ENCODE measurements at places on chromosomes 1 and 21. TPM values are rescaled to one million over a fixed set of nuclear protein-coding genes. Genes with fewer than 3 reads are reported as not detected.

- H3K27me3 ChIP-seq, result no peaks in the 10 kb centered on the region
- no peak overlapping the region for H3K27ac ChIP-seq
- H3K4me3 ChIP-seq, result no peak overlapping the region
- peaks cover 4% of the 10 kb centered on the region for H3K36me3 ChIP-seq
- no peaks in the 10 kb centered on the region for H3K4me1 ChIP-seq
- DNase-seq, result no peak
Measured at GRCh38 chr21:27555996-27556395, 589.1 kb upstream of the ADAMTS5 start.

- H3K27me3 ChIP-seq, result peaks cover 18% of the 10 kb centered on the region
- no peak overlapping the region for H3K4me3 ChIP-seq
- H3K4me1 ChIP-seq, result peaks cover 6% of the 10 kb centered on the region
- no peak for DNase-seq
- H3K27ac ChIP-seq, result no peak overlapping the region
- no peaks in the 10 kb centered on the region for H3K36me3 ChIP-seq
Measured at GRCh38 chr1:175530183-175530582, 213.2 kb downstream of the TNR start.

- H3K27me3 ChIP-seq, result no peaks in the 10 kb centered on the region
- no peaks in the 10 kb centered on the region for H3K36me3 ChIP-seq
- peaks cover 19% of the 10 kb centered on the region for H3K4me1 ChIP-seq
- no peak overlapping the region for H3K4me3 ChIP-seq
Measured at GRCh38 chr1:13930151-13930550, 230.2 kb downstream of the PRDM2 start.

GRCh38 chr1:55353707-55354620 is 138.8 kb upstream of the USP24 start:
- peak; percentile 26 for DNase-seq
- H3K4me3 ChIP-seq, result no peak overlapping the region
- H3K27me3 ChIP-seq, result no peaks in the 10 kb centered on the region
- H3K4me1 ChIP-seq, result no peaks in the 10 kb centered on the region
- H3K36me3 ChIP-seq, result no peaks in the 10 kb centered on the region

DNA sequence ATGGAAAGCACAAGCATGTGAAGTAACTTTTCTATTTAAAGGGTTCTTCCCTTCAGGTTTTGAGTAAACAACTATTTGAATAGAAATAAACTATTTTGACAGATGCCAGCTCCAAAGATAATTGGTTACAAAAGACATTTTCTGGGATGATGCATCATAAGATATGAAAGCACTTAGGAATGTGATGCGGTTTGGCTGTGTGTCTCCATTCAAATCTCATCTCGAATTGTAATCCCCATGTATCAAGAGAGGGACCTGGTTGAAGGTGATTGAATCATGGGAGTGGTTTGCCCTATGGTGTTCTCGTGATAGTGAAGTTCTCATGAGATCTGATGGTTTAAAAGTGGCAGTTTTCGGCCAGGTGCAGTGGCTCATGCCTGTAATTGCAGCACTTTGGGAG is 6.4 kb downstream of the DISP1 start:
- H3K4me1 ChIP-seq, result peaks cover 31% of the 10 kb centered on the region
- no peak for DNase-seq
- H3K36me3 ChIP-seq, result no peaks in the 10 kb centered on the region
- H3K27me3 ChIP-seq, result no peaks in the 10 kb centered on the region
- no peak overlapping the region for H3K4me3 ChIP-seq
- no peak overlapping the region for H3K27ac ChIP-seq

DNA sequence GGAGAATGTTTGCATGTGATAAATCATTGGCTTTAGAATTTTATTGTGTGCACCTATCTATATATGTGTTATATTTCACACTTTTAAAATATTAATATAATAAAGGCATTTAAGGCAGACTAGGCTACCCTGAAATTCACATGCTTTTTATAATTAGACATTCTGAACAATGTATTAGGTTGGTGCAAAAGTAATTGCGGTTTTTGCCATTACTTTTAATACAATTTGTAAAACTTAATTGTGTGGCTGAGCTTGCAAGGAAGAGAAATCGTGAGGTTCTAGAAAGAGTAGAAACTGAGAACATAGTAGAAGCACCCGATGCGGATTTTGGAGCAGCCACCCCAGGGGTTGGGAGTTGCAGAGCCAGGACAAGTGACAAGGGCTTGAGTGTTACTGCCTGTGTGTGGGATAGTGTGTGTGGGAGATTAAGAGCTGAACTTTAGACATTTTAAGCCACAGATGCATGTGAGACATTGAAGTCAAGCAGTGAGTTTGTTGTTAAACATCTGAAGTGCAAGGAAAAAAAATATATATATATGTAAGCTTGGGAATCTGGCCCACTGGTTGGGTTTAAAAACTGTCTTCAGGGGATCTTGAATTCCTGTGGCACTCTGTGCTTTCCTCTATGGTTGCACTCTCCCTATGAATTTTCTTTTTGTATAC is 244.5 kb downstream of the TM2D1 start:
- peak overlapping the region; percentile 49 for H3K4me3 ChIP-seq
- H3K27ac ChIP-seq, result peak overlapping the region; percentile 83

GRCh38 chr1:28078262-28078661 is 10.1 kb downstream of the EYA3 start:
- DNase-seq, result no peak
- no peaks in the 10 kb centered on the region for H3K27me3 ChIP-seq
- H3K36me3 ChIP-seq, result peaks cover 6% of the 10 kb centered on the region
- peaks cover 8% of the 10 kb centered on the region for H3K4me1 ChIP-seq

GRCh38 chr1:199573047-199573446 is 454.5 kb upstream of the NR5A2 start:
- H3K4me1 ChIP-seq, result no peaks in the 10 kb centered on the region
- no peak for DNase-seq
- no peak overlapping the region for H3K4me3 ChIP-seq
- no peaks in the 10 kb centered on the region for H3K27me3 ChIP-seq
- H3K27ac ChIP-seq, result no peak overlapping the region

GRCh38 chr1:172360511-172360910 is 60.0 kb upstream of the C1orf105 start:
- H3K4me1 ChIP-seq, result peaks cover 44% of the 10 kb centered on the region
- no peak overlapping the region for H3K4me3 ChIP-seq
- H3K27ac ChIP-seq, result peak overlapping the region; percentile 60
- peak; percentile 27 for DNase-seq
- H3K36me3 ChIP-seq, result no peaks in the 10 kb centered on the region

- no peaks in the 10 kb centered on the region for H3K36me3 ChIP-seq
- no peaks in the 10 kb centered on the region for H3K27me3 ChIP-seq
- H3K4me3 ChIP-seq, result no peak overlapping the region
Measured at GRCh38 chr1:172973424-172973823, 77.3 kb downstream of the TNFSF18 start.

DNA sequence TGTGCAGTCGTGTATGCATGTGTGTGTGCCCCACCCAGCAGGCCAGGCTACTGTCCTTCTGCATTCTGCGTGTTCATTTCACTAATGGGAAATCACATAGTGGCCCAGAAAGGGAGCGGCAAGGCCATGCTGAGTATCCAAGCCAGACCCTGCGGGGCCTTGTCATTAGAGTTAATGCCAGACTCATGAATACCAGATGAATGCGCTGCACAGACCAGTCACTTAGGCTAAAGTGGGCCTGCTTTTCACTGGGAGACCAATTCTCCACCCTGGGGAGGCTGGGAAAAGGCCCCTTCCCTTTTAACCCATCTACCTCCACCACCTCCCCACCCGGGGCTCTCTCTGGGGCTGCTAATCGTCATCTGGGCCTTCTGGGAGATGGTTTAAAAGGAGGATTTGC is 17.0 kb upstream of the GRIK3 start:
- no peak overlapping the region for H3K27ac ChIP-seq
- no peak overlapping the region for H3K4me3 ChIP-seq
- H3K4me1 ChIP-seq, result no peaks in the 10 kb centered on the region
- no peak for DNase-seq
- no peaks in the 10 kb centered on the region for H3K36me3 ChIP-seq
- no peaks in the 10 kb centered on the region for H3K27me3 ChIP-seq

DNA sequence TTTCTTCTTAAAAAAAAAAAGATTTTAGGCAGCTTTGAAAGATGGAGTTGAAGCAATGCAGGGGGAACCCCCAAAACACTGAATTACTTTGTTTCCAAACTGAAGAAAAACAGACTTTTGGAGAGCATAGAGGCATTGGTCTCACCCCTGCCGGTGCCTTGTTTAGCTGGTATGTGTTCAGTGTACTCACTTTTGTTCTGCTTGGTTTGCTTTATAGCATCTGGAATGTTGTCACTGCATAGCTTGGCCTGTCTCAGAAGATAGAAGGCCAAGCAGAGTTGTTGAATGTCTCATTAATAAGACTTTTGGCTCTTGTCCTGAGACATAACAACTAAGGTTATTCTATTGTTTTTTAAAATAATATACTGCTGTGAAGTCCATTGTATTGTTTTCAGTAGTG is 6.9 kb downstream of the THRAP3 start:
- H3K4me1 ChIP-seq, result peaks cover 20% of the 10 kb centered on the region
- no peak overlapping the region for H3K27ac ChIP-seq
- H3K36me3 ChIP-seq, result peaks cover 89% of the 10 kb centered on the region
- no peak overlapping the region for H3K4me3 ChIP-seq

- no peaks in the 10 kb centered on the region for H3K4me1 ChIP-seq
- no peaks in the 10 kb centered on the region for H3K27me3 ChIP-seq
- no peaks in the 10 kb centered on the region for H3K36me3 ChIP-seq
- H3K4me3 ChIP-seq, result no peak overlapping the region
- DNase-seq, result no peak
- H3K27ac ChIP-seq, result no peak overlapping the region
Measured at GRCh38 chr1:81439046-81439823, 361.5 kb upstream of the ADGRL2 start.

DNA sequence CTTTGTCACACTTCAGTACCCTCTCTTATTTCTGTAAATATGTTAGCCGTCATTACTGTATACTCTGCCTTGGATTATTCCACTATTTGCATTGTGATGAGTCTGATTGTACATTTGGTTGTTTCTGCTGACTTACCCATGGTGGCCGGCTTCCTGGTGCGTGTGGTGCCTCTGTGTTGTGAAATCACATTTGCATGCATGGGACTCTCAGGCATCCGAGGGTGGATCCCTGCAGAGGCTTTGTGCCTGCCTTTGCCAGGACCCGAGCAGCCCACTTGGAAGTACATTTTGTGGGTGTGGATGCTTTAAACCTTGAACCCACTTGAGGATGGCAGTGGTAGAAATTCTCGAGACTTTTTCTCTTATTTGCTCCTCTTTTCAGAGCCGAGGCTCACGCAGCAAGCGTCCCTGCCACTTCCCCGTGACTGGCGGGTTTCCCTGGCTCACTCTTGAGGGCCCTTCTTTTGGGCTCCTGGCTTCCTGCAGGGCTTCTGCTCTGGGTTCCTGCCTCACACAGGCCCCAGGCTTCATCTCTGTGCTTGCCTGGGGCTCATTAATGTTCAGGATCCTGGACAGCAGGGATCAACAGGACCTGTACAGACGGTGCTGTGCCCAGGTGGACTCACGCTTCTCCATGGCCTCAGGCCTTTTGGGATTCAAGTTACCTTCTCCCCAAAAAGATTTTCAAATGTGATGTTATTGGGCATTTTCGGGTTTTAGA is 36.6 kb downstream of the POFUT2 start:
- H3K4me1 ChIP-seq, result peaks cover 7% of the 10 kb centered on the region
- no peak overlapping the region for H3K27ac ChIP-seq
- H3K4me3 ChIP-seq, result no peak overlapping the region
- no peak for DNase-seq
- H3K36me3 ChIP-seq, result no peaks in the 10 kb centered on the region
- H3K27me3 ChIP-seq, result peaks cover 55% of the 10 kb centered on the region

DNA sequence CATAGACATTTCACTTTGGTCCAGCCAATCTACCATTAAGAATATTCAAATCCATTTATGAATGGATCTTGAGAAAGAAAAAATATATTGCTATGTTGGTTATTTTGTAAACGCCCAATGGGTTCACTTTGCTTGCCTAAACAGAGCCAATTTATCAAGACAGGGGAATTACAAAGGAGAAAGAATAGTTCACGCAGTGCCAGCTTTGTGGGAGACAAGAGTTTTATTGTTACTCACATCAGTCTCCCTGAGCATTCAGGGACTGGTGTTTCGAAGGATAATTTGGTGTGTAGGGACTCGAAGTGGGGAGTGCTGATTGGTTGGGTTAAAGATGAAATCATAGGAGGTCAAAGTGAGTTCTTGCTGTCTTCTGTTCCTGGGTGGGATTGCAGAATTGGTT is 135.3 kb downstream of the GABPA start:
- H3K27me3 ChIP-seq, result no peaks in the 10 kb centered on the region
- no peak overlapping the region for H3K27ac ChIP-seq
- peaks cover 40% of the 10 kb centered on the region for H3K36me3 ChIP-seq
- no peak for DNase-seq
- no peak overlapping the region for H3K4me3 ChIP-seq
- no peaks in the 10 kb centered on the region for H3K4me1 ChIP-seq

GRCh38 chr1:87902830-87903229 is 574.1 kb downstream of the LMO4 start:
- no peak for DNase-seq
- H3K27ac ChIP-seq, result no peak overlapping the region
- no peaks in the 10 kb centered on the region for H3K36me3 ChIP-seq

GRCh38 chr1:35044431-35044830 is 12.7 kb upstream of the ZMYM6 start:
- no peak for DNase-seq
- no peak overlapping the region for H3K4me3 ChIP-seq
- H3K36me3 ChIP-seq, result no peaks in the 10 kb centered on the region
- H3K27me3 ChIP-seq, result no peaks in the 10 kb centered on the region
- H3K27ac ChIP-seq, result no peak overlapping the region
- peaks cover 7% of the 10 kb centered on the region for H3K4me1 ChIP-seq

GRCh38 chr1:38818175-38818976 is 41.2 kb downstream of the RRAGC start:
- no peaks in the 10 kb centered on the region for H3K4me1 ChIP-seq
- no peak overlapping the region for H3K4me3 ChIP-seq
- H3K27me3 ChIP-seq, result peaks cover 11% of the 10 kb centered on the region
- no peak overlapping the region for H3K27ac ChIP-seq
- no peaks in the 10 kb centered on the region for H3K36me3 ChIP-seq

- no peaks in the 10 kb centered on the region for H3K4me1 ChIP-seq
- H3K27ac ChIP-seq, result no peak overlapping the region
- no peak overlapping the region for H3K4me3 ChIP-seq
- H3K27me3 ChIP-seq, result no peaks in the 10 kb centered on the region
- DNase-seq, result no peak
Measured at GRCh38 chr1:65113298-65113697, 34.7 kb upstream of the AK4 start.

- no peak for DNase-seq
- no peaks in the 10 kb centered on the region for H3K36me3 ChIP-seq
- H3K4me1 ChIP-seq, result peaks cover 8% of the 10 kb centered on the region
- no peak overlapping the region for H3K27ac ChIP-seq
- H3K27me3 ChIP-seq, result no peaks in the 10 kb centered on the region
Measured at GRCh38 chr1:81666586-81666985, 134.1 kb upstream of the ADGRL2 start.

Gene RAB3B
- total RNA-seq, result 0.05 TPM

Gene KANK4
- 0.20 TPM for total RNA-seq

Gene GRHL3
- total RNA-seq, result 8.9 TPM

Gene NMNAT2
- total RNA-seq, result 4.7 TPM

Gene CD5L
- not detected for total RNA-seq
